NCI-H1092 (cell line): ENCODE measurements at places on chromosomes 3 and 15.

DNA sequence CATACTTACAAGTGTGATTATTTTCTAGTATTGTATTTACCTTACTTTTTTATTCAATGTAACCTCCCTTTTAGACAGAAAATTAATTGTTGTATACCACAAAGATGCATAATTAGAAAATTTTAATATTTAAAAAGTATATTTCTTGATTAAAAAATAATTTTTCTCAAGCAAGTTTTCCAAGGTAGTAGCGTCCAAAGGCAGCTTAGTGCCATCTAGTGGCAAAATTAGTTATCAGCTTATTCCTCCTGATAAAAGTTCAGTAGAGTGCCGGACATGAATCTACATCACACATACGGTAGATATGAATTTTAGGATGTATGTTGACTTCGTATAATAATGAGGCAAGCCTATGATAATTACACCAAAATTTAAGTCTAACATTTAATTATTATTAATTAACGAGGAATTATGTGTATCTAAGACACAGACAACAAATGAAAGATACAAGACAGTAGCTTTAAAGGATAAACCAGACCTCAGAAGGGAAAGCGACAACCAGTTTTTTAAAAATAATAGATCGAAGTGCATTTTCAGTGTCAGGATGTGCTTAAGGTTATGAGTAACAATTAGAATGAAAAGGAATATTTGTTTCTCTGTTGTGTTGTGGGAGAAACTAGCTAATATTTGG lies 405.9 kb downstream of the ROBO1 start:
- no peak for DNase-seq

DNA sequence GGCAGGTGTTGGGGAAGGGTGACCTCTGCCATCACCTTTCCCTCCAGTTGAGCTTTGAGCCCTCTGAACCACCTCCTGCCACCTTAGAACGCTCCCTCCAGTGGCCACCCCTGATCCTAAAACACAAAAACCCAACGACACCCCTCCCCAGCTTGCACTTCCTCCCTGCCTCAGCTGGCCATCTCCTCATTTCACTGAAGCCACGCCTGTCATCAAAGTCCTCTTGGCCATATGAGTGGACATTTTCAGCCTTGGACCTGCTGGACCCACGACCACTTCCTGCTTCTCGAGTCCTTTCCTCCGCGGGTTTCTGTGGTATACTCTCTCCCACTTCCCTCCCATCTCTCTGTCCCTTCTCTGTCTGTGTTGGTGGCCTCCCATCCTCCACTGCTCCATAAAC lies 48.5 kb upstream of the NR2C2 start:
- DNase-seq = no peak

GRCh38 chr3:196115678-196116083 lies 33.8 kb upstream of the TFRC start:
- DNase-seq = no peak

DNA sequence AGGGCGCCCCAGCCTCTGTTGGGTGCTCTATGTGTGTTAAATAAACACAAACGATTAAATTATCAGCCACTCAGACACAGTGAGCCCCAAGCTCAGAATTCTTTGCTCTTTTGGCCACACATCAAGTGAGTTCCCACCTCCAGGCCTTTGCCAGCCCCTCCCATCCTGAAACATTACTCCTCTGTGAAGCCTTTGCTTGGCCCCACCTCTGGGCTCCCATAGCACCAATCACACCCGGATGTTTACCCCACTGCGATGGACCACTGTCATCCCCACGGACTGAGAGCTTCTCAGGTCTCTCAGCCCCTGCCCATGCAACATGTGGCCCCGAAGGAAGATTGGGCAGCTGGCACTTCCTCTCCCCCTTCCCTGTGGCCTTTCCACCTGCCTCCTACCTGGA lies 85.1 kb downstream of the NUP210 start:
- no peak for DNase-seq

GRCh38 chr3:194134231-194134756 lies 1.7 kb upstream of the HES1 start:
- peak; percentile 52 for DNase-seq

DNA sequence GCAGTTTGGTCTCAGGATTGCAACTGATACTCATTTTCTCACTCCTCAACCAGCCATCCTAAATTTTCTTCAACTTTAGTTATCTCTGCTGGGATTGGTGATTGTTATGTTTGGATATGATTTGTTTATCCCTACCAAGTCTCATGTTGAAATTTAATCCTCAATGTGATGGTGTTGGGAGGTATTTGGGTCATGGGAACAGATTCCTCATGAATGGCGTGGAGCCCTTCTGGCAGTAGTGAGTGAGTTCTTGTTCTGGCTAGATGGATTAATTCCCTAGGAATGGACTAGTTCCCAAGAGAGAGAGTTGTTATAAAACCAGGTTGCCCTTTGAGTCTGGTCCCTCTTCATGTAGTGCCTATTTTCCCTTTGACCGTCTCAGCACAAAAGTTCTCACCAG lies 399.9 kb downstream of the SQOR start:
- no peak for DNase-seq

DNA sequence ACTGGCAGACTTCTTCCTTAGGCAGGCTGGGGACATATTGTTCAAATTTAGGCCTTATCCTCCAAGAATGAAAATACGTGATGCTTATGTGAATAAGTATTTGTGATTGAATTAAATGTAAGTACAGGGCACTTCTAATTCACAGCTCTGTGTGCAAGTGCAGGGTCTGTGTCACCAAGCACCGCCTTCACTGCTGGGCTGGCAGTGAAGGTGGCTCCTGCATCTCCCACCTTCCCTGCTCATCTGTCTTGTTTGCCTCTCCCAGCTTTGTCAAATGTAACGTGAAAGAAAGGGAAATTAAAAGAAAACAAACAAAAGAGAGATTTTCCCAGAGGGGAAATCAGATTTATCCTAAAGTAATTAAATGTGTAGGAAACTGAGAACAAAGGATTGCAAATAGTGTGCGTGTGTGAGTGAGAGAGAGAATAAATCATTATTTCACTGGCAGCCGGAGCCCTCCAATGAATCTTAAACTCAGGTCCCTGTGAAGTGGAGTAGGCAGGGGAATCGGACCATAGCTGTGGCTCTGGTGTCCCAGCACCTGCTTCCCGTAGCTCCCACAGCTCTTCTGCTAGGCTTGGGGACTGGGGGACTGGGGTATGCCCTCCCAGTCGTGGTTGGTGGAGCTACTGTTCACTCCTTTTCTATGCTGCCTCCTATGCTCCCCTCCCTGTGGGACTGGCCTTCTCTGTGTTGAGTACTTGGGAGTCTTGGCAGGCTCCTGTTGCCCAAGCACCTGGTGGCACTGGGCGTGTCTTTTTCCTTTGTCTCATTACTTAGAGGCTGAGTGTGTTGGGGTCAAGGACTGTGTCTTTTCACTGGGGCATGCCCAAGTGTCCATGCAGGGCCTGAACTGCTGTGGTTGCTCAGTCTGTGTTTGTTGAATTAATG lies 222.2 kb downstream of the EPHB1 start:
- no peak for DNase-seq

DNA sequence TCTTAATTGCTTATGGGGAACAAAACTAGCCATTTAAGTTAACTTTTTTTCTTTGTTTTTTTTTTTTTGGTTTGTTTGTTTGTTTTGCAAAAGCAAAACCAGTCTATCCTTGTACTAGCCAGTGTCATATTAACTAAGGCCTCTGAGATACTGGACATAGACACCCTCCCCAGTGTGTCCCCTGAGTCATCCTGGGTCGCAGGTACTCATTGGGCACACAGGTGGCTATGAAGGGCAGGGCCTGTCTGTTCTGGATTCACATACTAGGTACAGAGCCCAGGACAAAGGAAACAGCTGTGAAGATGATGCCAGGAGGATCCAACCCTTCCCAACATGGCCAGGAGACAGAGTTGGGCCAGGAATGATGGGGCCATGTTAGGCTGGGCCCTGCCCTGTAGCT lies 318.1 kb downstream of the THSD4 start:
- DNase-seq = no peak

DNA sequence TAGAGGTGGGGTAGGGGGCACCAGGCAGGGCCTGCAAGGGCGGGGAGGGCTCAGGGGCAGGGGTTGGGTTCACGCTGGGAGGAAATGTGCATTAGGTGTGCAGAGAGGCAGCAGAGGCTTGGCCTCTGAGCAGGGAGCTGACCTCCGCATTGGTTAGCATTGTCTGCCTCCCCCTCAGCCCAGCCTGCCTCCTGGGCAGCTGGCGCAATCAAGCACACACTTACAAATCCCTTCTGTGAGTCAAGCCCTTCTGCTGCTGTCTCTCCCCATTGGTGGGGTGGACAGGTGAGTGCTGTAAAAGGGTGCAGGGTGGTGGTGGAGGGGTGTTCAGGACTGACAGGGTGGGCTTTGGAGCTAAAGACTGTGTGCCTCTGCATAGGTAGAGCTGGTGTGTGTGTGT lies 9.3 kb downstream of the LOXL1 start:
- DNase-seq = no peak

- no peak for DNase-seq
These were observed 45.0 kb upstream of the SLC12A8 start for GRCh38 chr3:125257536-125257935.

- peak; percentile 74 for DNase-seq
These were observed at the start of gene FAIM for GRCh38 chr3:138608322-138609135. TSS of gene FAIM (plus strand) at chr3:138608771. CDS start at chr3:138619727, 10,956 bp downstream.
